Thoracic aorta endothelial cell (primary cell): ENCODE measurements at places on chromosomes 7 and 10. TPM values are rescaled to one million over a fixed set of nuclear protein-coding genes. Genes with fewer than 3 reads are reported as not detected.

Gene CFAP46
- total RNA-seq = 1.7 and 2.4 TPM in 2 replicates

Gene CTAGE15
- total RNA-seq = not detected in 2 replicates

Gene PRKAR2B
- 122 and 148 TPM in 2 replicates for total RNA-seq

Gene VPS37D
- 1.9 and 2.1 TPM in 2 replicates for total RNA-seq

Gene FBH1
- 104 and 110 TPM in 2 replicates for total RNA-seq

Gene MYOZ1
- not detected in 2 replicates for total RNA-seq

Gene ZC3HAV1
- 63.7 and 65.6 TPM in 2 replicates for total RNA-seq

Gene AKR1D1
- total RNA-seq = not detected in 2 replicates
